ENCODE measurements at places on chromosomes 11 and 22. TPM values are rescaled to one million over a fixed set of nuclear protein-coding genes. Genes with fewer than 3 reads are reported as not detected.

DNA sequence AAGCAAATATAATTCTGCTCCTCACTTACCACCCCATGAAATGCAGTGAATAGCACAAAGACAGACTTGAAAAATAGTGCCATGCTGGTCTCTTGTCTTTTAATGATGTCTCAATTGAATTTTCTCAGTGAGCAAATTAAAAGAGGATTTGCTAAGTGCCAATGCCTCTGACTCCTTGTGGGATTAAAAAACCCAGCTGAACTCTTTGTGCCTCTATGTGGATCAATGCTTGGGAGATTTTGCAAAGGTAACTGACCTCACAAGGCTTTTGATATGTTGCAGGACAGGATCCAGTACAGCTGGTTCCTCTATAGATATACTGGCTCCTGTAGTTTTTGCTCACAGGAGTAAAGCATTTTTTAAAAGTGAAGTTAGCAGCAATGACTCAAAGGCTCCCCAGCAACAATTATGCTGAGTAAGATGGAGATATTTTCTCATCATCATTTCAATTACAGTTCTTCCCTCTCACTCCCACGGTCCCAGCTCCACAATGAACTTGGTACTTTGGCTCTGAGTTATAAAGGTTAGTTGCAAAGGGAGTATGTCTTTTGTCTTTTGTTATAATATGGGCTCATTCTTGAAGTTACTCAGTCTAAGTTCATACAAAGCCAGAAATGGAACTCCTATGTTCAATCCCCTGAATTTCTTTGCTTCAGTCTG, 471.5 kb downstream of the LRRC4C start:
- DNase-seq, result no peak

DNA sequence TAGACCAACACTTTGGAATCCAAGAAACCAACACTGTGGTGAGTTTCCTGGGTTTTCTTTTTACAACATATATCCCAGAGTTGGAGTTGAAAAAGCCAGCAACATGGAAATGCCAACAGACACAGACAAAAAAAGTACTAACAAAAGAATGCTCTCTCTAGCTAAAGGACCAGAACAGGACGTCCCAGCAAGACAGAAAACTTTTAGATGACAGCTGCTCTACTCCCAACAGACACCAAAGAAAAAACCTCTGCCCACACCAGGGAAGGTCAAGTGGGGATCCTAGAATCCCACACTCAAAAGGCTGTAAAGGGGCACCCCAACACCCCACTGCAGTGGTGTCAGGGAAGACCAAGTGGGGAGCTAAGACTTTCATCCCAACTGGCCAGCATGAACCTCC, 23.3 kb downstream of the RRAS2 start:
- DNase-seq, result no peak

DNA sequence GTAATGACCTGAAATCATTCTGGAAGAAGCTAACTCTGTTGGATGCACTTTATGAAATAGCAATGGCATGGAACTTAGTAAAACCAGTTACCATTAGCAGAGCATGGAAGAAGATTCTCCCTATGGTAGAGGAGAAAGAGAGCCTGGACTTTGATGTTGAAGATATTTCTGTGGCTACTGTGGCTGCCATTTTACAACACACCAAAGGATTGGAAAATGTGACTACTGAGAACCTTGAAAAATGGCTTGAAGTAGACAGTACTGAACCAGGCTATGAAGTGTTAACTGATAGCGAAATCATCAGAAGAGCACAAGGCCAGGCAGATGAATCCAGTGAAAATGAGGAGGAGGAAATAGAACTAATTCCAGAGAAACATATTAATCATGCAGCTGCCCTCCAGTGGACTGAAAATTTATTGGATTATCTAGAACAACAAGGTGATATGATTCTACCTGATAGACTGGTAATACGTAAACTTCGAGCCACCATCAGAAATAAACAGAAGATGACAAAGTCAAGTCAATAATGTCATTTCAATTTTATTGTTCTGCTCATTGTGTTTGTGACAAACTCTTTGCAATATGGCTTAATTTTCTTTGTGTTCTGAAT, 2.0 kb downstream of the JRKL start:
- DNase-seq, result no peak

GRCh38 chr22:44429941-44430587, 68.0 kb downstream of the RTL6 start:
- no peak for DNase-seq

ART1 gene
- not detected for total RNA-seq

Data from dorsolateral prefrontal cortex (tissue), 122 donors.